Retina (tissue), 1 donor: ENCODE measurements at places on chromosomes 7 and 10.

DNA sequence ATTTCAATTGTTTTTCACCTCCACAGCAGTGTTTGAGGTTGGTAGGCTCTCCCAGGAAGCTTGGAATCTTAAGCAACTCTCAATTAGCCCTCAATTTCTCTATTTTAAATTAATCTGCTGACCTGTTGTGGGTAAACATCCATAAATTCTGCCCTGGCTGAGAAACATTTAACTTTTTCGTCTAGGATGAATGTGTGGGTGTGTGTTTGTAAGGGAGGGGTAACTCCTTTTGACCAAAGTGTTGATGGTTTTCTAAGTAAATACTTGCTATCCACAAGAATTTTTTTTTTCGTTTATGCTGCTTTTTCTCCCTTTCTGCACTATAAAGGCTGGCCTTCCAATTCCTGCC is 973 bp downstream of the PPP3CB start:
- no peak for DNase-seq

GRCh38 chr7:118183428-118183785 is 557 bp upstream of the LSM8 start:
- no peak for DNase-seq

DNA sequence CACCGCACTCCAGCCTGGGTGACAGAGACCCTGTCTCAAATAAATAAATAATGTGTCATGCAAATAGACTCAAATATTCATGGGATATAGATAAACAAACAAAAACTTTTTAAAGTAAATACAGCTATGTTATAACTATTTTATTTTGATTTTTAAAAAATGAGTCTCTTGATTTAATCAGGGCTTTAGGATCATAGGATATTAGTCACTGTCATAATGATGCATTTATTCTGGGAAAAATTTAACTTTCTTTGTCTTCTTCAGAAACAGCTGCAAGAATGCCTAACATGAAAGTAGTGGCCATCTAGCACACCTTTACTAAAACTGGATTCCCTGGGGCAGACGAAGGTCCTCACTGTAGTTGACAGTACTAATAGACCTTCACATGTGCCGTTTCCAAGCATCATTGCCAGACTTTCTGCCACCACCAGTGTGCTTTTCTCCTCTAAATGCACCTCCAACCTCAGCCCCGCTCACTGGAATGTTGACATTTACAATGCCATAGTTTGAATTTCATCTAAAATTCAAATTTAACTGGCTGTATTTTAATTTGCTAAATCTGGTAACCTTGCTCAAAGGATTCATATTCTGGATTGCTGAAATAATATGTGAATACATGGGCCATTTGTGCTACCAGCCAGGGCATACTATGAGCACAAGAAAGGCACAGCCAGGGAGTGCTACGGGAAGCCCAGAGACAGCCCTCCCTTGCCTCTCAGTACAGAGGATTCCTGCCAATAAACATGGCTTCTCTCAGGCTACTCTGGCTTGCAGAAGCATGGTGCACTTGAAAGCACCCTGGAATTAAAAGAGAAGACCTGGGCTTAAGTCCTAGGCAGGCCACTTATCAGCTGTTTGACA is 63.4 kb upstream of the ADO start:
- no peak for DNase-seq

DNA sequence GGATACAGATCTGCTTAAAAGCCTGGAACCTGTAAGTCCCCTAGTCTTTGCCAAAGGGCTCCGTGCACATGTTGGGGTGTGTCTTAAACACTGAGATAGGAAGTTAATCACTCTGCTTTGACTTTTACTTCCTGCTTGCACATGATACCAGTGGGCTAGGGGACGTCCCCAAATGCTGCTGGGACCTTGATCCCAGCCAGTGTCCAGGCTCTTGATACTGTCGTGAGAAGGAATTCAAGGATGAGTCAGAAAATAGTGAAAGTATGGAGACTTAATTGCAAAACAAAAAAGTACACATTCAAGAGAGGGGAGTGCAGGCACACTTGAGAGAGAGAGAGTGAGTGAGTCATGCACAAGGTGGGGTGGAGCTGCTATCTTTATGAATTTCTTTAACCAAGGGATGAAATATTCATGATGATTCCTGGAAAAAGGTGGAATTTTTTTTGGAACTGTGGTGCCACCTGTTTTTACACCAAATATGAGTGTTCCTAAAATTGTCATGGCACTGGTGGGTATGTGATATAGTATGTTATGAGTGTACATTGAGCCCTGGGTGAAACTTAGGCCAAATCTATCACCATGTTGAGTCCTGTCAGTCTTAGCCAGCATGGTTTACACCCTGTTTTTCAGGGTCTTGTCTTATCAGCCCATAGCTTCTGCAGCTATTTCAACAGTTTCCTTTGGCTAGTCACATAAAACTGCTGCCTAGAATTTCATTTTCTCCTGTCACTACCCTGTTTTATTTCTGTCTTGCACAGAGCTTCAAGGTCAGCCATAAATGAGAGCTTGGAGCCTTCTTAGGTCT is 88.3 kb upstream of the CYP26C1 start:
- no peak for DNase-seq

DNA sequence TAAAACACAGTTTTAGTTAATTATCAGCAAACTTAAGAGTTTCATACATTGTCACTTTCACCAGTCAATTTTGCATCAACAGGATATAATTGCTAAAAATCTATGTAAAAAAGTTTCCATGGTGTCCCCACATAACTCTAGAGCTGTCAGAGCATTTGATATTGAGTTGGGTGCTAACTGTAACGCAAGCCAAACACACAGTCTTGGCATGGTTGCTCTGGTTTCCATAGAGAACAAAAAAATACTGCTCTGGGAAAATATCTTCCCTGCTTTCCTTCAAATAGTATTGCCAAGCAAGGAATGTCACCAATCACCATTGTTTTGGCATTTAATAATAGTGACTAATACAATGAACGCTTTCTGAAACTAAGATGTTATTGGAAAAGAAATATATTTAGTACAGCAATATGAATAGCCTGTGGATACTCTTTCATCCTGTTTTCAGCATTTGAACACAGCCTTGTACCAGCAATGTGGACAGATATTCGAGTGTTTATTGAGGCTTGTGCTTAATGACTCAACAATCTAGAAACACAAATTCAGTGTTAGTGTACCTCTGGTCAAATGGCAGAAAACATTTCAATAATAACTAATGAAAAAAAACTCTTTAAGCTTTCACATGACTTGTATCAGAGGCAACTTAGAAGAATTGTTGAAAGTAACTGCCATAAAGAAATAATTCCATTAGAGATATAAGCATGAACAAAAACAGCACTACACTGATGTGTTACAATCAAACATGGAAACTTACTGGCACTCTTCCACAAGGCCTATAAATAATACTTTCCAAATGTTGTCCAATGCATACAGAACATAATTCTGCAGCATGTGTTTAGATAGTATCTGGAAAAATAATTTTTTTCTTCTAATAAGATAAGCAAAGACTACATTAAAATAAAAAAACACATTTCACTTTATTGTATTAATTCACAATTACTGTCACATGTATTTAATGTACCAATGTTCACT is 1469.5 kb upstream of the CELF2 start:
- no peak for DNase-seq

DNA sequence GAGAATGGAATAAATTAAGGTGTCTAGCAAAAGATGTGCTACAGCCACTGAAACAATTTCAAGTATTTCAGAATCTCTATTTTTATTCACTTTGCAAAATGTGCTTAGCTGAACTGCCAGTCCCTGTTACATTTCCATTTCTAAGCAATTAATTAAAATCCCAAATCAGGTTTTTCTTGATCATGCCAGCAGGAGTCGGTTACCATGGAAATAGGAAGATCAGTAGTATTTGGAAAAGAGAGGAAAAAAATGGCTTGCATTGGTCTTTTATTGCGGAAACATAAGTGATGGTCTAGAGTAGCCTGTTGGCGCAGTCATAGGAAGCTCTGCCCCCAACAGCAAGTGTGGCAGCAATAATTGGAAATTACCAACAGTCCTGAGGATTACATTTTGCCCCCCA is 867.1 kb downstream of the GATA3 start:
- no peak for DNase-seq

- DNase-seq: no peak
Observed at GRCh38 chr10:70032667-70033289, 19.9 kb upstream of the MACROH2A2 start.

- no peak for DNase-seq
Observed at GRCh38 chr10:102580230-102580629, 64.0 kb upstream of the TRIM8 start.

DNA sequence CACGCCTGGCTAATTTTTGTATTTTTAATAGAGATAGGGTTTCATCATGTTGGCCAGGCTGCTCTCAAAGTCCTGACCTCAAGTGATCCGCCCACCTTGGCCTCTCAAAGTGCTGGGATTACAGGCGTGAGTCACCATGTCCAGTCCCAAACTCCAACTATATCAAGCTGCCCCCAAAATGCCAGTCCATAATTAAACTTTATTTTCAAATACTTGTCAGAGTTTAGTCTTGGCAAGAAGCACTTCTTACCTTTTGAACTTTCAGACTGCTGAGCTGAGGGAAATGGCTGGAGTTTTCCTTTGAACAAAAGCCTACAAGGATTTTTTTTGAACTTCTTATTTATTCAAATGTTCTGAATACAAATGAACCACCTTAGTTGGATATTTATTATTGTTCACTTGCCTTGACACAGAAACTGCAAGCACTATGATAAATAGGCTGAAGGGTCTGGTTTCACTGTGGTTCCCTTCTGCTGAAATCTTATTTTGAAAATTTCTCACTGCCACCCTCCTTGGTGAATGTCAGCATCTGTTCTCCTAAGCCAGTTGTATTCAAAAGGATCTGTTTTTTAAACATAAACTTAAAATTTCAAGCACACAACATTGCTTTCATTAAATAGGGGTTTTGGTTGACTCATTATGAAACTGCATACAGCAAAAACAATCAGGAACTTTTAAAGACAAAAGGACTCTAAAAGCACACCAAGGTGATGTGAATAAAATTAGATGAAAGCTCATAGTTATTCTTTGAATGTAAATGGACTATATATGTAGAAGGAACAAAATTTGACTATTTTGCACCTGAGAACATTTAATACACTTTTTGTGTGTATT is 101.7 kb upstream of the SLC26A5 start:
- no peak for DNase-seq

DNA sequence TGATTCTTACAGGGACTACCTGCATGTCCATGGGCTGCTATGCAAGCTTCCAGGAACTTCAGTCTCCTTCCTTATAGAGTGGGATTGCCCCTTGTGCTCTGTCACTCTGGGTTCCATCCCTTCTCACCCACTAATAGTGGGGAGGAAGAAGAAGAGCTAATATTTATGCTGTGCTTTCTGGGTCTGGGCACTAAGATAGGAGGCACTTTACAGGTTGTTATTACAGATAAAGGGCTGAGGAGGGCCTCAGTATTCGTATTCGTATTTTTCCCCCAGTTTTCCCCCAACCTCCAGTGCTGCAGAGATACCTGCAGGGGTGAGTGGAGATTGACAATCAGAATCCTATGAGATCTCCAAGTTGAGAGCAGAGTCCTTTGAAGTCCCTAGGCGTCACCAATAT is 14.2 kb downstream of the HK1 start:
- DNase-seq: no peak

DNA sequence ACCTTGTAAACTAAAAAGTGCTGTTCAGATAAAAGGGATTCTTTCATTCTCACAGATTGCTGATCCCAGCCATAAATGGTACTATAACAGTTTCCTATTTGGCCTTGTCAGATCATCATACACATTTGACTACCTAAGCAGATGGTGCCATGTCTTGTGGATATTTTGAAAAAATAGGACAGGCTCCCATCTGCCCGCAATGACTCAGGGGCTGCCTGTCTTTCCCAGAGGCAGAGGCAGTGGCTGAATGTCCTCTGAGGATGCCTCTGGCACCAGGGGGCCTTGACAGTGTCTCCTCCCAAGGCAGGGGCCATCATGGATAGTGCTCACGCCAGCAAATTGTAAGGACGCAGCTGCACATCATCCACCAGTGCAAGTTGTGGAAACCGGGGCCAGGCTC is 323.0 kb upstream of the PODXL start:
- DNase-seq: no peak

- no peak for DNase-seq
Observed at GRCh38 chr7:56081626-56082340, 11.0 kb downstream of the PHKG1 start.

GRCh38 chr7:29035044-29035740 is 77.1 kb upstream of the TRIL start:
- DNase-seq: no peak

DNA sequence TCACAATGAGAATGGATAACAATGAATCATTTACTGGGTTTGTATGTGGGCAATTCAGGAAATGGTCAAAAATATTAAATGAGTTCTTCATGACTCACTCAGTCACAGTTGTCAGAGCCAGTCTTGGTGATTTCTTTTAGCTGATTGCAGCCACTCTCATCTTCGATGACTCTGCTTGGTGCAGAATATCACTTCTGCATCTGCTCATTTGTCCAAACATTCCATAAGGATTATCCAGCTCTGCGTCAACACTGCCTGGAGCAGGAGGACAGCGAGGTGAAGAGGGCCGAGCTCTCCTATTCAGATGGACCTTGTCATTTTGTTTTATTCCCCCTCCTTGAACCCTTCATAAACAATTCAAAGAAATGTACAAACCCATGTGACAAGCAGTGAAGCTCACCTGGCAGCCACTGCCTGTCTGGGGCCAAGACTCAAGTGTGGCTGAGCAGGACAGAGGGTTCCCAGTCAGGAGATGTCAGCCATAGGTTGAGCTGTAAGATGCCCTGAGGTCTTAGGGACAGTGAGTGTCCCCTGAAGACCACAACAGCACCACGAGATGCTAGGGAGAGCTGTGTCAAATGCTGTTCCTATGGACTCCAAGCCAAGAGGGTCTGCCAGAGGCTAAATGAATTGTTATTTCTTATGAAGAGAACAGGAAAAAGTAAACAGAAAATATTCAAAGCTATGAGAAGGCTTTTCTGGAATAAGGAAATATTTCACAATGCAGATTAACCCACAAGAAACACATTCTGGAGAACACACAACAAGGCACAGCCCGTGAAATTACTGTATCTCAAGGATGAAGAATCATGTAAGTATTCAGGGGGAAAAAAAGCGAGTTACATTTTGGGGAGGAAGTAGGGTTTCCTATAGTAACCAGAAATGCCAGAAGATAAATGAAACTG is 33.1 kb upstream of the EGFR start:
- no peak for DNase-seq

DNA sequence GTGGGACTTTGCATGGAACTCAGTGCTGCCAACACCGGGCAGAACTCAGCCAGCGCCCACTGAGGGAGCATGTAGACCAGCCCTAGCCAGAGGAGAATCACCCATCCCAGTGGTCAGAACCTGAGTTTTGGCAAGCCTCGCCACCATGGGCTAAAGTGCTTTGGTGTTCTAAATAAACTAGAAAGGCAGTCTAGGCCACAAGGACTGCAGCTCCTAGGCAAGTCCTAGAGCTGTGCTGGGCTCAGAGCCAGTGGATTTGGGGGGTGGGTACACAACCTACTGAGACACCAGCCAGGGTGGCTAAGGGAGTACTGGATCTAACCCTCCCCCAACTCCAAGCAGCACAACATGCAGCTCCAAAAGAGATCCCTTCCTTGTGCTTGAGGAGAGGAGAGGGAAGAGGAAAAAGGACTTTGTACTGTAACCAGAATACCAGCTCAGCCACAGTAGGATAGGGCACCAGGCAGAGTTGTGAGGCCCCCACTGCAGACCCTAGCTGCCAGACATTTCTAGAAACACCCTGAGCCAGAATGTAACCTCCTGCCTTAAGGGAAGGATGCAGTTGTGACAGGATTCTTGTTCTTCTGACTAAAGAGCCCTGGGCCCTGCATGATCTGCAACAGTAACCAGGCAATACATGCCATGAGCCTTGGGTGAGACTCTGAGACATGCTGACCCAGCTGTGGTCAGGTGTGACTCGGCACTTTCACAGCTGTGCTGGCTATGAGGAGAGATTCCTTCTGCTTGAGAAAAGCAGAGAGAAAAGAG is 24.4 kb downstream of the GSDME start:
- DNase-seq: no peak
